ENCODE measurements at places on chromosomes 2 and 18. TPM values are rescaled to one million over a fixed set of nuclear protein-coding genes. Genes with fewer than 3 reads are reported as not detected.
A peak's percentile ranks its signal among the peaks of the same experiment; 100 is the strongest.

Gene MYO5B
- total RNA-seq = under 0.01 TPM

Gene LRRC30
- total RNA-seq = not detected

Gene ANKRD30BL
- total RNA-seq = not detected

Gene TMEM163
- total RNA-seq = not detected

Gene LOXHD1
- under 0.01 TPM for total RNA-seq

Gene RND3
- total RNA-seq = 1,266 TPM

Gene FHOD3
- 5.2 TPM for total RNA-seq

Gene REG1B
- total RNA-seq = not detected

DNA sequence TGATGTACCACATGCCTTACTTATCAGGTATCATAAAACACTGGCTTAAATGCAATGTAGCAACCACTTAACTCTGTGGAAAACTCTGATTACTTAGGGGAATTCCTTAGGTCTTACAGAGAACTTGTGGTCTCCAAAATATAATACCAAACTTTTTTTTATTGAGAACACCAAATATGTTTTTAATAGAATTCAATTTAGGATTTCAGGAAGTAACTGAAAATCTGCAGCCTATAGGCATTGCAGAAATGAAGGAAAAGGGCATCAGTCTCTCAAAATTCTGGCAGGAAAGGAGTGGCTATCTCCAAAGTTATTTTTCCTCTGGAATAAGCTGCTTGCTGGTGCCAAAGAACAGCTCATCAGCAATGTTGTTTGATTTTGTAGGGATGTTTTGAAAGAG, 105.3 kb upstream of the UGP2 start:
- DNase-seq = peak; percentile 82

GRCh38 chr2:175948191-175948590, 53.9 kb downstream of the LNPK start:
- DNase-seq = peak; percentile 42

- no peak for DNase-seq
These were observed 14.0 kb downstream of the MBD2 start for GRCh38 chr18:54210463-54210862.

- peak; percentile 50 for DNase-seq
These were observed 5.8 kb downstream of the HDLBP start for GRCh38 chr2:241309684-241310117.

GRCh38 chr18:23986600-23987359, 27.8 kb upstream of the TTC39C start:
- no peak for DNase-seq

DNA sequence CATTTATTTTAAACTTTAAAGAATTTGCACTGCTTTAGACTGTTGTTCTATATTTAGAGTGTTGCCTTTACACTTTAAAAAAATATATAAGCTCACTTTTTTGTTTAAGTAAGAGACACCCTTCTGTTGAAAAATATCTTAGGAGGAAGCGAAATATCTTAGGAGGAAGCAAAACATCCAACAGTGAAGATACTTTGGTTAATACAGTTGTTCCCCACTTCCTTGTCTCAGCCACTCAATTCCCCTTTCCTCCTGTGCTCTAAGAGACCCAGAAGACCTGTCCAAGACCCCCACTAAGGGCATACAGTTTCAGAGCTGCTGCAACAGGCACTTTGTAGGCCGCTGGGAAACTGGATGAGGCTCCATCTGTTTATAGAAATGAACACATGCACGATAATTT, 5.7 kb downstream of the SERPINB8 start:
- no peak for DNase-seq

GRCh38 chr18:26555804-26556553, 7.6 kb upstream of the KCTD1 start:
- DNase-seq = no peak

GRCh38 chr18:46950064-46950656, 32.8 kb downstream of the KATNAL2 start:
- DNase-seq = peak; percentile 12
